NCI-H526 (cell line): ENCODE measurements at places on chromosomes 4 and X.

- no peak for DNase-seq
Measured at GRCh38 chr4:168773388-168774195, 236.5 kb downstream of the CBR4 start.

GRCh38 chrX:72080150-72080549, 51.6 kb downstream of the RTL5 start:
- DNase-seq = no peak

- DNase-seq = no peak
Measured at GRCh38 chrX:78946178-78946931, 1.2 kb downstream of the P2RY10 start.

GRCh38 chrX:54509400-54509799, 13.4 kb upstream of the FGD1 start:
- no peak for DNase-seq

- no peak for DNase-seq
Measured at GRCh38 chrX:131571348-131571747, 27.5 kb downstream of the OR13H1 start.

DNA sequence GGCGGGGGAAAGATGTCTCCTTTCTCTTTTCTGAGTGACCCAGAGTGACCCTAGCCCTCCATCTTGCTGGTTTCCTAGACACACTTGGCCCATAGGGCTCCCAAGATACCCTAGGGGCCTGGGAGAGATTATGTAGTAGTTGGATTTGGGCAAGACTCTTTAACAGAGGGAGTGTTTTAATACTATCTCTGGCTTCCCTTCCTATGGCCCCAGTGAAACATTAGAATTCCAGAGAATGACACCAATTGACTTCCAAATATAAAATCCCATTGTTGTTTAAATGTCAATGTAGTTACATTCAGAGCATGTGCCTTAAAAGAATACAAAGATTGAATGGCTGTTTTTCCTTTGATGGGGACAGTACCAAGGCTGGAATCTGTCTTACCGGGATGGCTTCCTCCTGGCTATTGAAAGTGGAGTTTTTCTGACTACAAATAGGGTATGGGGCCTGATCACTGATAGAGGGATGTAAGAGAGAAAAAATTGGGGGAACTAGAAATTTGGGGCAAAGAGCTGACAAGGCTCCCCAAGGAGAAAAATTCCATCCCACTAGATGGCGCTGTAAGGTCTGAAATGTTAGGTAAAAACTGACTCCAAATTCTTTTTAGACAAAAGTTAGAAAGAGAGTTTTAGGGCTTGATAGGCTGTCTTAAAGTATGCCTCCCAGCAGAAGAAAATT, 10.7 kb downstream of the TENT5D start:
- DNase-seq = no peak

DNA sequence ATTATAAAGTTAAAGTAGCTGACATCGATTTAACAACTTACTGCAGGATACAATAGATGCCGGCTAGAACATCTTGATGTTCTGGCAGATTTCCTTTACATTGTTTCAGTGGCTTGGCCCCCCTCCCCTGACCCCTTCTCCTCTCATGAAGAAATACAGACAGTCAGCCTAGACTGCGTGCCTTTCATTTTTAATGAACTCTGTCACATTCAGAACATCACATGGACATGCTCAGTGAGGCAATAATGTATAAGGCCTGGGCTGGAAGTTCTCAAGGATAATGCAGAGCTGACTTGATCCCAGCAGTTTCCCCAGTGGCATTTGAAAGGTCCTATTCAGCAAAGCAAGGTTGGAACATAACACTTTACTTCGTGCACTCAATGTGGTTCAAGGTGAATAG, 239.2 kb downstream of the ANK2 start:
- no peak for DNase-seq

GRCh38 chr4:123449780-123450179, 53.2 kb downstream of the SPRY1 start:
- no peak for DNase-seq
